ENCODE measurements at places on chromosomes 6 and 20. TPM values are rescaled to one million over a fixed set of nuclear protein-coding genes. Genes with fewer than 3 reads are reported as not detected.

- no peak for DNase-seq
These were observed 27.0 kb downstream of the TMEM14A start for GRCh38 chr6:52697903-52698302.

DNA sequence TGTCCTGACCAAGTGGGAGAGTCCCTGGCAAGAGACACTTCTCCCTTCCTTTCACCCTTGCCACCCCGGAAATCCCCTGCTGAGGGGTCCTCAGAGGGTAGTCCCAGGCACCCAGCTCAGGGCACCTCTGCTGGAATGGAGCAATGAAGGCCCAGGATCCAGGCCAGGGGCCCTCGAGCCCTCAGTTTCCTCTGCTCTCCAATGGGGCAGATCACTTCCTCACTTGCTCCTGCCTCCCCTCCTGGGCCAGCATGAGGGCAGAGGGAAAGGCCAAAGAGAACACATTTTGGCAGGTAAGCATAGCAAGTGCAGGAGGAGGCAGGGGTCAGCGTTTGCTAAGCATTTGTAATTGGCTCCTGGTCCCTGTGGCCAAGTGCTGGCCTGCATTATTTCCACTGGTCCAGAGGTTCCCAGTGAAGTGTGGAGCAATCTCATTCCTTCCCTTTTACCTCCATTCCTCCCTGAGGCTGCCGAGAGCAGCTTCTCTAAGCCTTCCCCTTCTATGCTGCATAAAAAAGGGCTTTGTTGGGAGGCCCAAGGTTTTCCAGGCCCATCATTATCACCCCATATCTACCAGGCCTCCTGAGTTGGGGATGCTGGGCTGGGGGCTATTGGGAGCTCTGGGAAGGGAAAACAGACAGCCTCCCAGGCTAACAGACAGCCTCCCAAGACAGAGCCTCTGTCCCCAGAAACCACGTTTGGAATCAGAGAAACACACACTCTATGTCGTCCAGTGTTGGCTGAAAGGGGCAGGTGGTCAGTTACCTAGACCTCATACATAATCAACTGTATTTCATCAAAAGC lies 28.8 kb upstream of the VEGFA start:
- DNase-seq: no peak

GRCh38 chr20:31866221-31866620 lies 4.1 kb downstream of the DUSP15 start:
- no peak for DNase-seq

Gene POPDC3
- 45.1 TPM for total RNA-seq

Gene LTB
- total RNA-seq: not detected

Gene ZBTB12
- 1.8 TPM for total RNA-seq

DNA sequence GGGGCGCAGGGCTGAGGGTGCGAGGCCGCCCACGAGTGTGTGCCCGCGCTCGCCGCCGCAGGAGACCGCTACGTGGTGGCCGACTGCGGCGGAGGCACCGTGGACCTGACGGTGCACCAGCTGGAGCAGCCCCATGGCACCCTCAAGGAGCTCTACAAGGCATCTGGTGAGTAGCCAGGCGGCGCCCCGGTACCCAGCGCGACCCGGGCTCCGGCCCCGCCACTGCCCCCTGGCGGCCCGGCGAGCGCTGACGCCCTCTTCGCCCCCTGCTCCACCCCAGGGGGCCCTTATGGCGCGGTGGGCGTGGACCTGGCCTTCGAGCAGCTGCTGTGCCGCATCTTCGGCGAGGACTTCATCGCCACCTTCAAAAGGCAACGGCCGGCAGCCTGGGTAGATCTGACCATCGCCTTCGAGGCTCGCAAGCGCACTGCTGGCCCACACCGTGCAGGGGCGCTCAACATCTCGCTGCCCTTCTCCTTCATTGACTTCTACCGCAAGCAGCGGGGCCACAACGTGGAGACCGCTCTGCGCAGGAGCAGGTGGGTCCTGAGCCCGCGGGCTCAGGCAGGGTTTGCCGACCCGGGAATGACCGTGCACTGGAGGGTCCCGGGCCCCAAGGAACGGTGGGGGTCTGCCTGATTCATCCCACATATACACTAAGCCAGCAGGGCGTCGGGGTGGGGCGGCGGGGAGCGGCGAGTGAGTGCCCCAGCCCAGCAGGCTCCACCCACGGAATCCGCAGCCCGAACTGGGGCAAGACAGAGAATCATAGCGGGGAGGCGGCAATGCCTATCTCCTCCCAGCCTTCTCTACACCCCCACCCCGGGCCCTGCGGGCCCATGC lies 17.4 kb downstream of the HSPA12B start:
- DNase-seq: peak; percentile 37
